ENCODE measurements at places on chromosomes 16 and 17.

- DNase-seq = no peak
Observed at GRCh38 chr17:20184181-20184580, 175.0 kb downstream of the SPECC1 start.

DNA sequence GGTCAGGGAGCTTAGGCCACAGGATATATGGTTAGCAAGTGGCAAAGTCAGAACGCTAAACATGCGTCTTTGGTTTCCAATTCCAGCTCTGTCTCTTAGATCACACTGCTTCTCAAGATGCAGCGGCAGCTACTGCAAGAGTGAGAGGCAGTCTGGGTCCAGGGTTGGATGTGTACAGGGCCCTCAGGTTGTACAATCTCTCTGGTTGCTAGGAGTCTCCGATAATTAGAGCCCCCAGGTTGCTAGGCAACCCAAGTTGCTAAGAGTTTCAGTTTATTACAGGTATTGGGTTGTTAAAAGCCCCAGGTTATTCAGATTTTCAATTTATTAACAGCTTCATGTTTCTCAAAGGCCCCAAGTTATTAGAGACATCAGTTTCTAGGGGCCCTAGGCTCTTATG, 15.5 kb upstream of the SPACA3 start:
- DNase-seq = no peak

GRCh38 chr16:715477-716199, 720 bp downstream of the METRN start:
- no peak for DNase-seq

DNA sequence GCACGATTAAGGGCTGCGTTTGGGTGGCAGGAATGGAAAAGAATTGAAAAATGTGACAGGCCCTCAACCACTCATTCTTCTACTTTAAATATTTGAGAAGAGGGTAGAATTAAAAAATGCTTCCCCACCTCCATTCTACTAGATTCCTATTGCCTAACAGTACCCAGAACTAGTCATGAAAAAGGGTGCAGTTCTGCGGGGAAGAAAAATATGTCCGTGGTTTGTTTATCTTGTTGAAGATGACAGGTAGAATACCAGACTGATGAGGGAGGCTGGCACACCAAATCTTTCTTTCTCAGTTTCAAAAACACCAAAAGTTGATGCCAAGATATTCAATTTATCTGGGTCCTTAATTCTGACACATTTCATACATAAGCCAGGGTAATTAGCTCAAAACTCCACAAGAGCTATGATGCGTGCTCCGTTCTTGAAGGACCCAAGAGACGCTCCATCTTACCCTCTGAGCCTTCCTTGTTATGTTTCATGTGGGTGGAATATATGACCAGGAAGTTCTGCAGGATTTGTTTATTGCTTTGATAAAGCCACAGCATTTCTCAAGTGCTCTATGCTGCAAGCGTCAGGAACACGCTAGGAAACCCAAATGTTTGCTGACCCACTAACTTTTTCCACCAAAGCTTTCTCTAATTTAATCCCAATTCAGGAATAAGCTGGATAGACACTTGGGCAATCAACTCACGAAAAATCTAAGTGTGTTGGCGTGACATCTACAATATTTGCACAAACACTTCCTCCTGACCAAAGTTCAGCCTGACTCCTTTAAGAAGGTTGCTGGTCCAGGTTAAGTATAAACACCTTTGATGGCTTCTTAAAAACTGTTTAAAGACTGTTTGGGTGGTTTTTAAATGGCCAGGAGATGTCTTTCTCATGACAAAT, 20.6 kb upstream of the GAN start:
- no peak for DNase-seq

- DNase-seq = no peak
Observed at GRCh38 chr17:57391857-57392471, 135.6 kb downstream of the MSI2 start.
